Stimulated activated CD8-positive, alpha-beta memory T cell treated with anti-CD3 and anti-CD28 coated beads, Interleukin-15, amount 100 ng/mL, for 1 hour (primary cell): ENCODE measurements at places on chromosomes 7 and 10.

DNA sequence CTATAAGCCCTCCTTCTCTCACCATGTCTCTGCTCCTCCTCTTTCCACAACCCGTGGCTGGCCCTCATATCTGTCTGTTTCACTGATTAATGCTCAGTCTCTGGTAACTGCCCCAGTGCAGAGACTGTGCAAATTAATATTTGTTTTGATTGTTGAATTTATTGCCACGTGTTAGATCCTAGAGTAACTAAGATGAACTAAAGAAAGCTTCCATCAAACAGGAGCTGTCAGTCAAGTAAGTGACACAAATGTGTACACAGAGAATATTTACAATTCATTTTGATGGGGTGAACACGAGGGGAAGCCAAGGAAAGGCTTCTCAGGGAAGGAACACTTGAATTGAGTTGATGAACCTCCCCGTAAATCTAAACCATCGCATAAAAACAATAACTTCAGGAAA, 182.5 kb downstream of the BAMBI start:
- DNase-seq, result no peak

GRCh38 chr10:70432101-70432500, 9.4 kb downstream of the NODAL start:
- DNase-seq, result no peak

DNA sequence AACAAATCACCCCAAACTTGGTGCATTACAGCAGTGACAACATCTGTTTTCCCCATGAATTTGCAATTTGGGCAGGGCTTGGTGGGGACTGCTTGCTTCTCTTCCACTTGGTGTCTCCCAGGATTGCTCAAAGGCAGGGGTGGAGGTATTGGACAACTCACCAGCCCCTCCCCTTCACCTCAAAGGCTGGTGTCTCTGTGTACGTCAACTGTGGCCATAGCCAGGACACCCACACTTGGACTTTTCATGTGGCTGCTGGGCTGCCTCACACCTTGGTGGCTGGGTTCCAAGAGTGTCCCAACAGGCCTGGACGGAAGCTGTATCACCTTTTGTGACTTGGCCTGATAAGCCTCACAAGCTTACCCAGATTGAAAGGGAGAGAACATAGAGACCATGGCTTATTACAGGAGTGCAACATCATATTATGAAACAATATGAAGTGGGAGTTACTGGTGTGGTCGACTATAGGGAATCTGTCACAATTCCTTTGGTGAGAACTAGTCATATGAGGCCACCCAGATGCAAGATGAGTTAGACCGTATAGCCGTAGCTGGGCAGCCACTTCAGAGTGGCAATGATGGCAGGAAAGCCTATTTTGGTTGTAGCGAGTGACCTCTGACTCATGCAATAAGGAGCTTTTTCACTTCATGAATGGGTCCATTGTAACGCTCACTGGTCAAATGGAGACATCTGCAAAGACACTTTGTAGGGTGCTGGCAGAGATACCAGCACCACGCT, 187.6 kb upstream of the ITGB1 start:
- no peak for DNase-seq

GRCh38 chr10:80164596-80164995, 32.1 kb downstream of the PLAC9 start:
- DNase-seq, result no peak

GRCh38 chr7:90853205-90853604, 257.1 kb downstream of the CDK14 start:
- DNase-seq, result no peak

DNA sequence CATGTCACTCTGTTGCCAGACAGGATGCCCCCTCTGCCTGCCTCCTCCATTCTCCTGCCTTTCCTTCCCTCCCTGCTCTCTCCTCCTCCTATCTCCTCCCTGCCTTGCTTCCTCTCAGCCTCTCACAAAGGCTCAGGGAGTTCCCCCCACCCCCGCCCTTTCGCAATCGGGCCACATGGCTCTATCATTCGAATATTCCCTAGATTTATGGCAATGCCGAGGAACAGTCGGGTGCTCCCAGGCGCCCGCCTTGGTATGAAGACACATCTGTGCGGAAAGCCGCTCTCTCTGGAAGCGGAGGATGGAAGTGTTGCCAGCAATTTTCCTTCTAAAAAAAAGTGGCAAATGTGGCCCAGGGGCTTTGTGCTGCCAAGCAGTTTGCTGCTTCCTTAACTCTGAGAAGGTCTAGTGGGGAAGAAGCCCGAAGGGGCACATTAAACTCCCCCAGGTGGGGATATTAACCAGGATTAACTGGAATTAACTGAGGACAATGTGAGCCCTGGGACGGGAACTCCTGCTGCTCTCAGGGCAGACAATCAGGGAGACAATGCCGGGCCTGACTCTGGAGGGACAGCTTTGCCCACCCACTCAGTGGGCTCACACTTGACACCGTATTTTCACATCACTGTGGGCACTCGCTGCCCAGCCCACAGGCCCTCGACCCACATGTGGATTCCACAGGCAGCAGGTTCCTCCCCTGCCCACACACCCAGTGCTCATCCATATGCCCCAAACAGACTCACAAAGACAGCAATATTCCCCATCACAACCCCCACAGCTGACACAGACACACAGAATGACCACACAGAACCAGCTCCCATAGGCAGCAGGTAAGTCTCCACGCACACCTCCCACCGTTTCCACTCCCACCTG, 88.4 kb upstream of the SMNDC1 start:
- no peak for DNase-seq

DNA sequence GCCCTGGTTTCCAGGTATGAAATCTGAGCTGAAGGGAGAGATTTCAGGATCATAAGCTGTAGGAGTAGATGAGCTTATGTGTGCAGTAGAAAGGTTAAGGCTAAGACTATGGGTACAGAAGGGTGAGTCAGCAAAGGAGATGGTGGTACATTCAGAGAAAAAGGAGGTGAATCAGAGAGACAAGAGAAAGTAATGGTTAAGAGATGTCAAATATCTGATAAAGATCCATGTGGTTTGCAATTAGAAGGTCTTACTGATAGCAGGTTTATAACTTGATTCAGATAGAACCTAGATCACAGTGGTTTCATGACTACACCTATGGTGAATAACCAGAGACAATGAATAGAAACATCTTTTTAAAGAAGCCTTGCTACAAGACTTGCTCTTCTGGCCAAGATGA, 4.5 kb upstream of the NPY start:
- DNase-seq, result no peak

DNA sequence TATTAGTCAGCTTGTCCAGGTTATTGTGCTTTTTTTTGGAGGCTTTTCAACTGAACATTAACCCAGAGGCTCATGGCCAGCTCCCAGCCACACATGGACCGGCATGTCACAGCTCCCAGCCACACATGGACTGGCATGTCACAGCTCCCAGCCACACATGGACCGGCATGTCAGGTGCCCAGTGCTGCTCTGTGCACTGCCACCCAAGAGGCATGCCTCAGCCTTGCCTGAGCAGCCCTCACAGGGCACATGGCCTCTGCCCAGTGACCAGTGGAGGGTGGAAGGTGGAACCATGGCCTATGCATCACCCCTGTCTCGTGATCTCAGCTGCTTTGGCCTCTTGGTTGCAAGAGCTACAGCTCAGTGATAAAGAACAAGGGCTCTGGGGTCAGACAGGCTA, 119.8 kb downstream of the OAT start:
- DNase-seq, result no peak

DNA sequence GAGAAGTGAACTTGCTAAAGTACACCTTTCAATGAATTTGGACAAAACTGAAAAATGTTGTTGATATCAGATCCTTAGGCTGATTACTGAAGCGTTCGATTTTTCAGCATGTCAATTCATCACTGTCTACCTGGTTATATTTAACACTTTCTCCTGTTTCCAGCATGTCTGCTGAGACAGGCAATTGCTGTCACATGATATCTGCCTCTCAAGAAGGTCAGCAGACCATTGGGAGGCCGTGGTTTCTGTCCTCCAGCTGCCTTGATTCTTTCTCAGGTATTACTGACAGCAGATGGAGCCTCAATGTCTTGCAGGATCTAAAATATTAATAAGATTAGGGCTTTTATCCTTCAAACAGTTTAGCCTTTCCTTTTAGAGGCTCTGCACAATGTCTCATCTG, 127.5 kb downstream of the SNX10 start:
- DNase-seq, result no peak

DNA sequence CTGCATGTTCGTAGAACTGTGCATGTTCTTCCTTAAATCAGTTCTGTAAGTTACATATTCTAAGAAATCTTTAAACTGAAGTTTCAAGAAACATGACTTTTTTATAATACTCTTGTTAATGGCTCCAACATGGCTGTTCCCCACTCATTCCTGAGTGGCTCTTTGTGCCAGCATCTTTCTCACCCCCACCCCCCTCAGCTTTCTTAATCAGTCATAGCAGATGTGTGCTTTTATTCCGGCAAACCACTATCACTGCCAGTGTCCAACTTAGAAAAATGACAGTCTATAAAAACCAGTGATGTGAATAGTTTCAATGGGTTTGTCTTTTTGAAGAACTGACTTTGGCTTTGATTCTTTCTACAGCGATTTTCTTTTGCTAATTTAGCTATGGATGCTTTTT, 37.6 kb downstream of the PITRM1 start:
- no peak for DNase-seq

GRCh38 chr10:35172574-35172973, 45.9 kb downstream of the CREM start:
- no peak for DNase-seq

DNA sequence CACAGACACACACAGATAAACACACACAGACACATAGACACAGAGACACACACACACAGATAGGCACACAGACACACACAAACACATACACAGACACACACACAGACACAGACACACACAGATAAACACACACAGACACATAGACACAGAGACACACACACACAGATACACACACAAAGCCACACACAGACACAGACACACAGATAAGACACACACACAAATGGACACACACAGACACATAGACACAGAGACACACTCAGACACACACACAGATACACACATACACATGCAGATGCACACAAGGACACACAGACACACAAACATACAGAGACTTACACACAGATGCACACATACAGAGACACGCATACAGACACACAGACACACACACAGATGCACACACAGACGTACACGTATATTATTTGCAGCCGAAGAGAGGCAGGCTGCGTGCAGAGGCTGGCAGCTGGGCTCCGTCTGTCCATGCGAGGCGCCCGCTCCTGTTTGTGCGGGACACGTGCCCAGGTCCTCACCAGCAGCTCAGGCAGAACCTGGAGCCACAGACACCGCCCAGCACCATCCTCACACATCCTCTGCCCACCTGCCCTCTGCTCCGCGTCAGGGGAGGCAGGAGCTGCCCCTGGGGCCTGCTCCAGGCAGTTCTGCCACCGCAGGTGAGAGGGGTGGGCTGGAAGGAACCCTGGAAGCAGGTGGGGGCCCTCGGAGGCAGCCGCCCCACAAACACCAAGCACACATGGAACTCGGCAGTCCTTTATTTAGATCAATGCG, 1.2 kb downstream of the CALML5 start:
- no peak for DNase-seq

DNA sequence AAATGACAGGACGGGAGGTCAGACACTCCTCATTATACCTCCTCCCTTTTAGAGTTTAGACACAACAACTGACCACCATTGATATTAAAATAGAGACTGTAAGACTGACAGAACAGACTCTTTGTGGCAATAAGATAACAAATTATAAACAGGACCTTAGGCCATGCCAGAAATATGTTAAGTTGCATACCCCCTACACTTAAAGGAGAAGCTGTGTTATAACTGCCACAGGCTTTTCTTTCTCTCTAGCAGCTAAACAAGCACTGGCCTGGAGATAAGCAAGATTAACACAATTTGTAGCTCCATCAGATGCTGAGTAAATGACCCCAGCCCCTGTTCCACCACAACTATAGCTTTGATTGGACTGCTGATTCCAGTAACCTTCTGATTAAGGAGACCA, 10.5 kb upstream of the UNC5B start:
- DNase-seq, result no peak

GRCh38 chr10:124996127-124996853, 54.4 kb downstream of the ZRANB1 start:
- DNase-seq, result no peak

DNA sequence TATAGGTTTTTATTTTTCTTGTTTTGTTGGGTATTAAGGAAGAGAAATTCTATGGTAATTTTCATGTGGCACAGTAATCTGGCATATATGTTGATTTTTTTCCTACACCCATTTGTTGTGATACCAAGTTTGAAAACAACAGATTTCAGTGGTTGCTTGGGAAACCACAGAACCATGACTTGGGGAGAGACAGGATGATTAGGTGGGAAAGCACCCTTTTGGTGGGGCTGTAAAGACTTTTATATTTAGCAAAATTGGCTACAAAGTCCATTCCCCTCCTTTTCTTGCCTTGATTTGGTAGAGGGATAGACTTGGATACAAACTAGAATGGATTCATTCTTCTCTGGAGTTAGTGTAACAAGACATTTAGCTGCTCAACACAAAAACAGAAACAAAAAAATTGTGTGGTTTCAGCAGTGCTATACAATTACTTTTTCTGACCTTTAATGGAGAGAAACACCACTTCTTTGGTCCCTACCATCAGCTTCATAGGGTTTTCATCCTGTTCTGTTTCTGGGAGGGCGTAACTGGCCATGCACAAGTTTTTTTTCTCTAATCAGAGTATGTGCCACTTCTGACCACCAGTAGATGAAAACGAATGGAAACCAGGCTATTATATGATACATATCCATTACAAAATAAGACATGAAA, 52.7 kb downstream of the FIGNL1 start:
- DNase-seq, result no peak

- DNase-seq, result no peak
These were observed 1134.4 kb downstream of the XPNPEP1 start for GRCh38 chr10:108788891-108789290.

DNA sequence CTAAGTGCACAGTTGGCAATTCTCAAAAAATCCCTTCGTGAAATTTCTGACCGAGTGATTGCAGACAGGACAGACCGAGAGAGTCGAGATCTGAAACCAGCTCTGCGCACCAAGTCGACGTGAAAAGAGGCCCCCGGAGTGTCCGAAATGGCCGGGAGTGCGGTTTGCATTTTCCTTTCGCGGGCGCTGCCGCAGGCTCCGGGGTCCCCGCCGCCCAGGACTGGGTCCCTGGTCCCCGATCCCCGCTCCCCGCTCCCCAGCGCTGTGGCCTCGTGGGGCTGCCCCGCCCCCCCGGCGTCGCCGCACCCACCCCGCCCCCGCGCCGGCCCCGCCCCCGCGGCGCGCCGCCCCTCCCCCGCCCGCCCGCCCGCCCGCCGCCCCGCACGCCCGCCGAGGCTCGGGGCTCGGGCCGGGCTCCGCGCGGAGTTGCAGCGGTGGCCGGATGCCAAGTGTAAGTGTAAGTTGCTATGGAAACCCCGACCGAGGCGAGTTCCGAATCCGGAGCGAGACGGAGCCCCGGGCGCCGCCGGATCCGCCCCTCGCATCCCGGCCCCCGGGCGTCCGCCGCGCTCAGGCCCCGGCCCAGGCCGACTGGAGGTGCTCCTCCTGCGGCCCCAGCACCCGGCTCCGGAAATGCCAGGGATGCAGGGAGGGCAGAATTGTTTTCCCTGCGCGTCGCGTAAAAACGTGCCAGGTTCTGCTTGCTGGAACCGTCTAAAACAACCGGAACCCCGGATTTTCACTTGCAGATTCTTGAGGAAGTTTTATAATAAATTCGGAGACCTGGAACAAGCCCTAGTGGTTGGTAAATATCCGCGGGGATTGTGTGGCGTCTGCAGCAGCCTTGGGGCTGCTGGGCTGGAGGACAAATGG, 4.6 kb downstream of the BMI1 start:
- no peak for DNase-seq
